ENCODE measurements at places on chromosomes 2 and 18. TPM values are rescaled to one million over a fixed set of nuclear protein-coding genes. Genes with fewer than 3 reads are reported as not detected.

The MC4R gene
- not detected for total RNA-seq

The PSMA8 gene
- 0.48 TPM for total RNA-seq

The CTNNA2 gene
- total RNA-seq, result not detected

The TMEM198 gene
- total RNA-seq, result 2.6 TPM

The HOXD13 gene
- not detected for total RNA-seq

The CELF4 gene
- total RNA-seq, result 0.19 TPM

The SNED1 gene
- total RNA-seq, result 8.0 TPM

The CCDC141 gene
- 136 TPM for total RNA-seq

The NPAS2 gene
- total RNA-seq, result 38.0 TPM

The SP5 gene
- total RNA-seq, result 0.46 TPM

The LYPD1 gene
- total RNA-seq, result not detected

The TNFRSF11A gene
- total RNA-seq, result 0.94 TPM

The NYAP2 gene
- not detected for total RNA-seq

GRCh38 chr2:241151934-241152660 is 1.8 kb downstream of the PPP1R7 start:
- DNase-seq, result no peak

- no peak for DNase-seq
Measured at GRCh38 chr2:98308532-98308931, 37.7 kb upstream of the CNGA3 start.

GRCh38 chr2:204228169-204228886 is 291.8 kb downstream of the ICOS start:
- no peak for DNase-seq

DNA sequence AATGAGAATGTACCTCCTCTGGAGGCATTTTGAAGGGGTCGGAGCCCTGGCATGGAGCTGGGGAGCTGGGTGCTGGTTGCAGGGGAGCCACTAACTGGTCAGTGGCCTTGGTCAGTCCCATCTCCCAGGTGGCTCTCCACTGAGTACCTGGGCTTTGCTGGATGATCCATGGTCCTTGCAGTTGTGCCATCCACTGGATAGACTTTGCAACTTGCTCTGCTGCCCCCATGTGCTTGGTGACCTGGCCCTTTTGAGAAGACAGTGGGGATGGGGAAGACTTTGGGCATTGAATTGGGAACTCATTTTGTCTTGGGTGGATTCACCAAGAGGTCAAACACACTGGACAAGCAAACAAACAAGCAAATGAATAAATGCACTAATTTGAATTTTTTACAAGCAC is 263.9 kb downstream of the MYCN start:
- no peak for DNase-seq

GRCh38 chr2:222760301-222760897 is 88.9 kb downstream of the MOGAT1 start:
- DNase-seq, result no peak

DNA sequence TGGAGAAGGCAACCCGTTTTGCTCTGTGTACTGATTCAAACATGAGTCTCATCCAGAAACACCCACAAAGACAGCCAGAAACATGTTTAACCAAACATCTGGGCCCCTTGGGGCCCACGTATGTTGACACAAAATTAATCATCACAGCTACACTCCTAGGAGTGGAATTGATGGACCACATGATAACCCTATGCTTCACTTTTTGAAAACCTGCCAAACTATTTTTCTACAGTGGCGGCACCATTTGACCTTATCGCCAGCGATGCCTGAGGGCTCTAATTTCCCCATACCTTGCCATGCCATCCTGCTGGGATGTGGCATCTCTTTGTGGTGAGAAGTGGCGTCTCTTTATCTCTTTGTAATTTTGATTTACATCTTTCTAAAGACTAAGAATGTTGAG is 38.5 kb downstream of the PSMG2 start:
- no peak for DNase-seq

DNA sequence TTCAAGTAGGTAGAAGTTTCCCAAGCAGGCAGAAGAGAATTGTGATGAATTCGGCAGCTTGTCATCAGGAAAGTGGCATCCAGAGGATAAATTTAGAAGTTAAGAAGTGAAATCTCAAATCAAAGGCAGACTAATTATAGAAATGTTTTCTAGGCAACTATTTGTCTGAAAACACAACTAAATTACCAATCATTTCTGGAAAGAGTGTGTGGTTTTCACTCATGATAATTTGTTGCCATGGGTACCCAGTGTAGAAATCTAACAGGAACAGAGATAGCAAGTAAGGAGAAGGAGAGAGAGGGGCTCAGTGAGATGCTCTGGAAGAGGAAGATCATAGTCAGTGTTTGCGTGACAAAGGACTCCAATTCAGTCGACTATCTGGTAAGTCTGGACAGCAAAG is 208.1 kb downstream of the NCKAP5 start:
- DNase-seq, result no peak

- DNase-seq, result no peak
Measured at GRCh38 chr2:190280565-190281350, 38.9 kb downstream of the HIBCH start.

DNA sequence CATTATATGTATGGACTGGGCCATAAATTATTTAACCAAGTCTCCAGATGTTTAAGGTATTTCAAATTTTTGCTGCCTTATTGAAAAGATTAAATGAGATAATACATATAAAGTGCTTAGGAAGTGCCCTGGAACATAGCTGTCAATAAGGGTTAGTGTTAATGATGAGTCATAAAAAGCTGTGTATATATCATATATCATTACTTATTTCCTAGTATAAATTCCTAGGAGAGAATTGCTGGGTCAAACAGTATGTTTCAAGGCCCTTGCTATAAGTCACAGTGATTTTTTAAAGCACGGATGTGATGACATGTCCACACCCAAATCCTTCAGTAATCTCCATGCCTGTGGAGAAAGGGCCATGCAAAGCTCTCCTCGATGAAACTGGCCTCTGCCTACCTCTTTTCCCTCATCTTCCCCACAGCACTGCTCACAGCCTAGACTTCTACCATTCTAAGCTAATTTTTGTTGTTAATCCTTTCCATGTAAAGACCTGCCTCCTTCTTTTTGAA is 8.5 kb downstream of the ZNF2 start:
- no peak for DNase-seq

DNA sequence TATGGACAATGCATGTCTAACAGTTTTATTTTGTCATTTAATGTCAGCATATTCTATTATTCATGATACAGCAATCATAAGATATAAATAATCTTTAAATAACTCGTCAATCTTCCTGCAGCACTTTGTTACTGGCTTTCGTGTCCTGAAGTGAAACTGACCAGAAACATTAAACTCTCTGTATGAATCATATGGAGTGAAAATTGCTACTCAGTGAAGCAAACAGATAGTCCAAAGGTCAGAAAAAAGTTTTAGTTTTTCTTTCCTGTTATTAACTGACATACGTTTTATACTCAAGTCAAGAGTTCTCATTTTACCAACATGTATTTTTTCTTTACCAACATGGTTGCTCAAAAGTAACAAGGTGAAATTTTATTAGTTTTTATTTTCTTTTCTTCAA is 106.8 kb upstream of the GALNT5 start:
- DNase-seq, result no peak

DNA sequence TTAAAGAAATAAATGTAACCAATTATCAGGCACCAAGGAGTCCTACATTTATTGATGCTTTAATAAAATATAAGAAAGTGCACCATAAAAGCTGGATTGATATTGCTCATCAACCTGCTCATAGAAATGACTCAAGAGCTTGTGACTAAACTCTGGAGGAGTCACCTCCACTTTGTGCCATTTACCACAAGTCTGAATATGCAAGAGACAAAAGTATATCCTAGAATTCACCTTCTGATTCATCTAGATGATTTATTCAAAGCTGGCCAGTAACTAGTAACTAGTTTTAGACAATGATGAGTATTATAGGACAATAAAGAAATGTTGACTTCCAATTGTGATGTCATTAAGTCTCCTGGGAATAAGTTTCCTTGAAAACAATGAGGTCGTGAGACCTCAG is 146.0 kb upstream of the SOX11 start:
- no peak for DNase-seq

- no peak for DNase-seq
Measured at GRCh38 chr2:179981085-179981484, 26.0 kb downstream of the CWC22 start.

- no peak for DNase-seq
Measured at GRCh38 chr2:133193544-133194361, 374.5 kb downstream of the NCKAP5 start.

DNA sequence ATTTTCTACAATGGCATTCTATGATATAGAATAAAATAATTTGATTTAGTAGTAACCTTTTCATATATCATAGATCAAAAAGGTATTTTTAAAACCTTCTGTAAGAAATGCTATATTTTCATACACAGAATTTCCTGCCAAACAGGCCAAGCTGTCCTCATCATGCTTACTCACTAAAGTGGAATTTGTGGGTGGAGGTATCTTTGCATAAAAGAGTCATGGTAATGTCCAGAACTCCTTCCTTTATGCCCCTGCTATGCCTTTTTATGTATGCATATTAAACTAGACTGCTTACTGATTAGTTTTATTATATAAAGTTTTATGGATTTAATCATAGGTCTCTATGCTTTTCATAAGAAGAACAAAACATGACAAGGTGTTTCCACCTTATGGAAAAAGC is 27.5 kb upstream of the MARCHF7 start:
- no peak for DNase-seq

DNA sequence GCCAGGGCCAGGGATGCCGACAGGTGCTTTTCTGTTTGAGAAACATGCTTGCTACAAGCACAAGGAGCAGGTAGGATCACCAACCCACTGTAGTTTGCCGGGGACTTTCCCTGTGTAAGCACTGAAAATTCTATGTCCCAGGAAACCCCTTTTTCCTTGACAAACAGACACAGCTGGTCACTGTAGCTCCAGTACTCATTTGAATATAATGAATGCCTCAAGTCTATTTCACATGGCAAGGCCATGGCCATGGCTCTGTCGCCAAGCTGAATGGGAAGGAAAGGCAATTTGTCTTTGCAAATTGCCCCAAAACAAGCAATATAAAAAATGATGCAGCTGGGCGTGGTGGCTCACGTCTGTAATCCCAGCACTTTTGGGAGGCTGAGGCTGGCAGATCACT is 49.6 kb upstream of the IGFBP2 start:
- DNase-seq, result no peak

DNA sequence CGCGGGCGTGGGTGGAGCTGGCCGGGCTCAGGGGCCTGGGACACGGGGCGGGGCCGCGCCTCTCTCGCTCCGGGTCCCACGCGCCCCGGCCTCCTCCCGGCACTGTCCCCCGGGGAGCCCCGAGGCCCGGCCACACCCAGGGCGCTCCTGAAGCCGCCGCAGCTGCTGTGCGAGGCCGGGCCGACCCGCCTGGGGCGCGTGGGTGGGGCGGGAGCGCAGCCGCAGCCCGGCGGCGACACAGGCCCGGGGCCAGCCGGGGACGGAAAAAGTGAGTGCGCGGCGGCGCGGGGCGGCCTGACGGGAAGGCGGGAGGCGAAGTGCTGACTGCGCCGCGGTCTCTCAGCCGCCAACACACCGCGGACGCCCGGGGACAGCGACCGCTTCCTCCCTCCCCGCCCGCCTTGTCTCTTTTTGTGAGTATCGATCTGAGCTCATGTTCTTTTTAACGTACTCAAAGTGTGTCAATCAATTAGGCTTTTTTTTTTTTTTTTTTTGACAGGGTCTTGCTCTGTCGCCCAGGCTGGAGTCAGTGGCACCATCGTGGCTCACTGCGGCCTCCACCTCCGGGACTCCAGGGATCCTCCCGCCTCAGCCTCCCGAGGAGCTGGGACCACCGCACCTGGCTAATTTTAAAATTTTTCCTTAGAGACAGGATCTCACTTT is 14.5 kb downstream of the PDCD1 start:
- peak; percentile 89 for DNase-seq
